ENCODE measurements at places on chromosomes 7 and 10. TPM values are rescaled to one million over a fixed set of nuclear protein-coding genes. Genes with fewer than 3 reads are reported as not detected.

PPP3CB gene
- 107 TPM for total RNA-seq

EPHA1 gene
- 2.1 TPM for total RNA-seq

SLC26A5 gene
- total RNA-seq: 0.71 TPM

UCN3 gene
- not detected for total RNA-seq

GPR26 gene
- total RNA-seq: 1.4 TPM

FBXO24 gene
- total RNA-seq: 2.5 TPM

CTTNBP2 gene
- total RNA-seq: 19.7 TPM

LFNG gene
- total RNA-seq: 42.2 TPM

PRKCQ gene
- total RNA-seq: 8.7 TPM

GPR15LG gene
- total RNA-seq: not detected

POT1 gene
- total RNA-seq: 74.9 TPM

PARG gene
- total RNA-seq: 91.0 TPM

COPG2 gene
- total RNA-seq: 48.4 TPM

NPC1L1 gene
- not detected for total RNA-seq

TLL2 gene
- 1.5 TPM for total RNA-seq

PRPS1L1 gene
- total RNA-seq: not detected

IDI2 gene
- not detected for total RNA-seq

C10orf67 gene
- total RNA-seq: 0.11 TPM

ELFN1 gene
- 21.5 TPM for total RNA-seq

PPP1R17 gene
- total RNA-seq: 0.33 TPM

SUFU gene
- total RNA-seq: 11.4 TPM

GIMAP8 gene
- 7.5 TPM for total RNA-seq

PKD2L1 gene
- 0.16 TPM for total RNA-seq

CRYGN gene
- total RNA-seq: not detected

FKBP6 gene
- not detected for total RNA-seq

CTAGE8 gene
- total RNA-seq: 1.0 TPM

INA gene
- 102 TPM for total RNA-seq

MSRB2 gene
- total RNA-seq: 21.7 TPM

SHH gene
- total RNA-seq: 0.33 TPM
